DND-41 (cell line): ENCODE measurements at places on chromosomes 6 and 20.
A peak's percentile ranks its signal among the peaks of the same experiment; 100 is the strongest.

- DNase-seq: no peak
Measured at GRCh38 chr20:9311132-9311531, 203.3 kb upstream of the LAMP5 start.

- no peak for DNase-seq
Measured at GRCh38 chr20:6081236-6081635, 27.4 kb upstream of the LRRN4 start.

DNA sequence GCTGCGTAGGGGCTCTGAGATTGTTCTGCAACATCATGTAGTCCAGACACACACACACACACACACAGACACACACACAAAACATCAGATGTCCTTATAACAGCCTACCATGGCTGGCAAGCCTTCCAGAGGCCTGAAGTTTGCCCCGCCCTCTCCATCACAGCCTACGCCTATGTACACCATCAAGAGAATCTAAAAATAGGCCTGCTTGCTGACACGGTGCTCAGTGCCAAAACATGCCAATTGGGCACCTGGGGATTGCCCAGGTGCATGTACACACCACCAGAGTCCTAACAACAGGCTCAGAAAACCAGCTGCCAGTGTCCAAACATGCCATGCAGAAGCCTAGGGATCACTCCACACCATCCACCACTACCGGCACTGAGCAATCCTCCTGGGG is 391.7 kb upstream of the SPTLC3 start:
- no peak for DNase-seq

DNA sequence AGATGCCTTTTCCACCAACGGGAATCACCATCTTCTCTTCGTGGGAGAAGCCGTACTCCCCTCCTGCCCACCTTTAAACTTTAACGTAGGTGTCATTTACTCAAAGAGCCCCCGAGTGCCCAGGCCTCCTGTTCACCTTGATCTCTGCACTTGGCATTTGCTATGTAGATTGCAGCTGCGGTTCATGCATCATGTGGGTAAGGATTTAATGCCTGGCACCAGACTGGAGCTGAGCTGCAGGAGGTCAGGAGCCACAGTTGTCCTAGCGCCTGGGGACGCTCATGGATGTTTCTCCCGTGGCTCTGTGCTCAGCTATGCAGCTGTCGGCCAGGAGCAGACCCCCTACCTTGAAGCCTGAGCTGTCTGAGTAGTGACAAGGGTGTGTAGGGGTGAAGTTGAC is 133.7 kb downstream of the CDH4 start:
- DNase-seq: no peak

GRCh38 chr20:55253781-55254180 is 751.5 kb downstream of the CBLN4 start:
- DNase-seq: no peak

GRCh38 chr6:82331031-82331773 is 32.4 kb upstream of the TPBG start:
- DNase-seq: no peak

GRCh38 chr20:43840382-43841070 is 74.1 kb upstream of the TOX2 start:
- DNase-seq: peak; percentile 51

DNA sequence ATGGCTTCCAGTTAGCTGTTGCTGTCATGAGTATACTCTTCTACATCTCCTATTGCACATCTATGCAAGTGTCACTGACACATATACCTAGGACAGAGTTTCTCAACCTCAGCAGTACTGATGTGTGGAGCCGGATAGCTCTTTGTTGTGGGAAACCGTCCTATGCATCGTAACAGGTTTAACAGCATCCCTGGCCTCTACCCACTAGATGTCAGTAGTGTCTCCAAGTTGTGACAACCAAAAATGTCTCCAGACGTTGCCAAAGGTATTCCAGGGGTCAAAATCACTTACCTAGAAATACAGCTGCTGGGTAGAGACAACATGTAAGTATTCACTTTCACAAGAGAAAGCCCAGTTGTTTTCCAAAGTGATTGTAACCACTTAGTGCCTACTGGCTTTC is 637.6 kb downstream of the RNF144B start:
- DNase-seq: peak; percentile 5

DNA sequence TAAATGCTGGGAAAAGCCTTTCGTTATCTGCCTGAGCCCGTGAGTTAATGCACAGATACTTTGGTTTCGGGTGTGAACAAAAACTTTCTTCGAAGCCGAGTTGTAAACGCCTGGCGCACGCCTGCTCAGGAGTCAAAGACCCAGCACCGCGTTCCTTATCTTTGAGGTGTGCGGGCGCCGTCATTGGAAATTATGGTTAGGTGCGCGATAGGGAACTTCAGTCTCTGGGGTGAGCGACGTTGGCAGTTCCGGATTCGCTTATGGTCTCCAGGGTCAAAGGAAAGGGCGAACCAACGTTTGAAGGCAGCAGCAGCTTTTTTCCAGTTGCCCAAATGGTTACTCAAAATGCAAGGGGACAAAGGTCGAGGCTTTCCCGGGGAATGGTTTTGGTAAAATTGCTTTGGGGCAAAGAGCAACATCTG is 853 bp downstream of the SLC22A3 start:
- DNase-seq: no peak

DNA sequence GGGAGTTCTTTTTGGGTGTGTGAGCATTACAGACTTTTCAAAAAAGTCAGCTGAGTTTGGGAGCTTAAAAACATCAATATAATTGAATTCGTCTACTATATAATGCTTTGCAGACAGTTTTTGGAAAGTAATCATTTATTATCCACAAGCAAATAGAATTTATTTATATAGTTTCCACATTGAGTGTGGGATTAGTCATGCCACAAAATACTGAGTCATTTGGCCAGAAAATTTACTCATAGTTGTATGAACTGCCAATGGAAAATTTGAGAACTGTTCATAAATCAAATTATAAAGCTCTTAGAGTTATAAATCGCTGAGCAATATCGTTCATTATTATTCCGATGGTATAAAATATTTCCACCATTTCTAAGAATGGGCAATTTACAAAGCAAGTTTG is 5.0 kb downstream of the BEND6 start:
- DNase-seq: no peak

DNA sequence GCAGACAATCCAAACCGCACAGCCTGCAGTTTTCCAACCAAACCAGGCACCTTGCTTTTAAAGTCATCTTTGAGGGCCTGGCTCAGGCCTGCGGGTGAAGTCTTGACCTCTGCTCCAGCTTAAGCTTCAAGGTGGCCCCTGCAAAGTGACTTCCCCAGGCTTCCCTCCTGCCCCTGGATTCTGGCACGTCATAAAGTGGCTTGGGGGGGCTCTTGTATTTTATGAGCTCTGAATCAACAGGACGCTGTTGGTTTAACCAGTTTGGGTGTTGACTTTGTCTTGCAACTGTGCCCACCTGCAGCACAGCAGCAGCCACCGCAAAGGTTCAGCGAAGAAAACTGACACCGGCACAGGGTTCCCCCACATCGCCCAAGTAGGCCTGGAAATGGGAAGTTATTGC is 81.2 kb downstream of the NFATC2 start:
- DNase-seq: no peak

GRCh38 chr20:49969234-49969633 is 13.5 kb upstream of the SNAI1 start:
- no peak for DNase-seq

GRCh38 chr6:43919774-43920173 is 149.8 kb downstream of the VEGFA start:
- DNase-seq: no peak

DNA sequence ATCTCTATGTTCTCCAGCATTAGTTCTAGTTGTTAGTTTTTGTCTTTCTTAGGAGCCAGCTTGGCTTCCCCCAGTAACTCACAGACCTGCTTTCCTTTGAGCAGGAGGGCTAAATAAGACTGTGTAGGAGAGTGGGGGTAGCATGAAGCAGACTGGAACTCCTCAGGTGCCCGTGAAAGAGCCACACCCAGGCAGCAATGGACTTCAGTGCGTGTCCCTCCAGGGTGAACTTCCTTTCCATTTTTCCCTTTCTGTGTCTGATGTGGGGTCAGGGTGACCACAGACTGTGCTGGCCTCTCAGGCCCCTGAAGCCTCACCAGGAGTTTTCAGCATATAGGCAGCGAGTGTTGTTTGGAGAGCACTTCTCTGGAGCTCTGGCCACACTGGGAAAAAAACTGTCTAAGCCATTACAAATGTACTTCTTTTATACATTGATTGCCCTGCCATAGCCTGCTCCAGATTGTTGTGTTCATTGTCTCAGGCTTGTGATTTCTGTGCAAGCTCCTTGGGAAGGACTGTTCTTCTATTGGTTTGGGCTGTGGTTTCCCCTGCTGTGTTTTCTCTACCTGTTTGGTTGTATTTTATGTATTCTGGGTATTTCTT is 55.7 kb downstream of the SH3BGRL2 start:
- DNase-seq: no peak

DNA sequence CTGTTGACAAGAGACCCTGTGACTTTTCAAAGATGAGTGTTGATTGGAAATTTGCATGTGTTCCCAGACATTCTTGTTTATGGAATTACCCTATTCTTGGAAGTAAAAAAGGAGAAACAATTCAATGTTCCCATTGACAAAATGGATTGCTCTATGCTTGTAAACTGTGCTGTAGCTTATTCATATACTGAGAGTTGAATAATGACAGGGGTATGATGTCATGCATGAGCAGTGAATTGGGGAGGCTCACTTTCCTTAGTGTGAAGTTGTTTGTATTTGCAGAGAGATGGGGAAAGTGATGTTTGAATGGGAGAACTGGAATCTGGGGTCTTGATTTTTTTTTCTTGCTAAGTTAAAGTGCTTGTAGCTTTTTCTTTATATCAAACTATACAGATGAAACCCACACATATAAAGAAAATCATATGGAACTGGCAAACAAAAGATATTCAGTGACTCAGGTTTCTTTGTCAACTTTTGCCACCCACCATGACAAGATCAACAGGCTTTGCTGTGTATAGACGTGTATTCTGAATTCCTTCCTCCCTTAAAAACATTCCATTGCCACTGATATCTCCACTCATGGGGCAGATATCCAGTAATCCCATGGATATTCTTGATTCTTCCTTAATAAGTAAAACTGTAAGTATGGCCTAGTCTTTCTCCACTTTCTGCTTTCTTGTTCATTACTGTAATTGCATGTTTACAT is 97.8 kb upstream of the JAG1 start:
- no peak for DNase-seq

DNA sequence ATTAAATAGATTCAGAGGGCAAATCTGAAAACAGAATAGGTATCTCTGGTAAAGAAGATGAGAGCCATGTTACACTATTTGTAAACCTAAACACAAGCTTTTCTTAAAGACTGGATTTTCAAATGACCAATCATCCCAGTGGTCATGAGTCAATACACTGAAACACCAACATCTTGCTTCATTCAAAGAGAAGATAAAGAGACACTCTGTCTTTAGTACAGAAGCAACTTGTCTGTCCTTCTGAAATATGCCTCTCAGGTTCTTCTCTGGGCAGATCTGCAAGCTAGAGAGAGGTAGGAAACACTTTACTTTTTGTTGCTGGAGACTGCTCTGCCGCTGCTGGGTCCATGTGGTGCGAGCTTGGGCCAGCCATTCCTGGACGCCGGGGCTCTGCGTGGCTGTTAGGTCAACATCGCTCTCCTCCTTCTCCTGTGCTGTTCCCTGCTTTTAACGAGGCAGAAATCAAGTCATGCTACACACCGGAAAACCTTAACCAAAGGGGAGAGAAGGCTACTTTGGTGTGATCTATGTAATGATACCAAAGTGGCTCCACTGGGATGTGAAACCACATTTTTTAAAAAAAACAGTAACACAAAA is 368.2 kb downstream of the SYNE1 start:
- no peak for DNase-seq

DNA sequence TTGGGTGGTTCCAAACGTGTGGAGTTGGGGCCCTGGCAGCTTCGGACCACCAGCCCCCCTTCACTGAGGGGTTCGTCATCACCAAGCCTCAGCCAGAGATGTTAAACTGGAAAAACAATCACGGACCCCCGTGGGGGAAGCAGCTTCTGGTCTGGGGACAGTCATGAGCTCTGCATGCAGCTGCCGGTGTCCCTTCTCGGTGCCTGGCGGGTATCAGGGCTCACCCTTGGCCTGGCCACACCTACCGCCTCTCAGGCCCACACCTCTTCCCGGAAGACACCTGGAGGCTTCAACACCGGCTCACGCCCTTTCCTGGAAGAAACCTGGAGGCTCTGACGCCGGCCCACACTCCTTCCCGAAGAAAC is 77.8 kb upstream of the BHLHE23 start:
- DNase-seq: no peak

DNA sequence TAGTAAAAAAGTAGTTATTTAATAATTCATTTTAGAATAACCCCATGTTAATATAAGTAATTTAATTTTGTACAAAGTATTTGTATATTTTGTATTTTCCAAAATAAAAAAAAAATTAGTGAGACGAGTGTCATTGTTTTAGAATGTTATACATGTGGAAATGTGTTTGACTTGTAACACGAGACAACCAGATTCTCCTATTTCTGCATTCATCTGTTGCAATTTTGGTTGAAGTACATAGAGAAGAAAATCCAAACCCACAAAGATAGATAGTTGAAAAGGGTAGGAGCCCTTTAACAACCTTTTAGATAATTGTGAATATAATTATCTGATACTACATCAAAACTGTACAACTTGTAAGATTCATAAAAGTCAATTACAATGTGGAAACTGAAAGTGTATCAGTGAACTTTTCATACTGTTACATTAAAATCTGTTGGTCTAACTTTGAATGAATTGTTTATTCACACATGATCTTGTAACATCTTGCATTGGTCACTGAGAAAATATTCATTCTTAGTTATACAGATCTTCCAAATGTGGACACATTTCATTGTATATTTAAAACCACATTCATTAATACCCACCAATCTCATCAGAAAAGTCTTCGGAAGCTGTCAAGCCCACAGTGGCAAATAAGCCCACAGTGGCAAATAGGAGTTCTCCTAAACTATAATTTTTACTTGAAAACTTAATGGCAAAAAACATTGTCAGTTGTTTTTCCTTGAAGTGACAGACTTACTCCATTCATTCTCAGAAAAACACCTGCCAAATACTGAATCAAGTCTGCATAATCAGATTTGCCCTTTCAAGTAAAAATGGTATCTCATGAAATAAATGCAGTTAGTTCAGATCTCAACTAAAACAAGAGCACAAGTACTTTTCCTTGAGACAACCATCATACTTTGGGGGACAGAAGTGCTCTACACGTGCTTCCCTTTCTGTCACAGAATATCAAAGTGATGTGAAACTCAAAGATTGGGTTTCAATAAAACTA is 52.8 kb downstream of the FKBP5 start:
- DNase-seq: no peak

DNA sequence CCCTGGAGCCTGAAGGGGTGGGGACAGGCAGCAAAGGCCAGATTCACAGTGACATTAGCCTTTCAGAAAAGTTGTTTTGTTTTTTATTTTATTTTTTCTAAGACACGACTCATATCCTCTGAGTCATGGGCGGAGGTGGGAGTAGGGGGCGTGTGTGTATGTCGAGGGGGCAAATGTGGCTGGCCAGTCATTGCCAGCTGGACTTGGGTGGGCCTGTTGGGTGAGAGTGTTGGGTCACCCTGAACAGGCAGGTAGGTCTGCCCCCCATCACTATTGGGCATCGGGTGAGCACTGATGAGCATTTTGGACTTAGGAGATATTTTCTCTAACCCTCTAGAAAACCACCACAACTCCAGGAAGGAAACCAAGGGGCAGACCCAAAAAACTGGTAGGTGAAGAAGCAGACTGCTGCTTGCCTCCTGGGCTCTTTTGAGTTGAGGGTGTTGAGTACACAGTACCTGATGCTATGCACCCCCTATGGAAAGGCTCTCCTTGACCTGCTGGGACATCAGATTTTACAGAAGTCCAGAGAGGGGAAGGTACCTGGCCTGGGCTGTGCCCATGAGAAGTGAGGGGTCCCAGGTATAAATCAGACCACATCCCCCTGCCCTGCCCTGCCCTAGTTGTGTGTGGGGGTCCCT is 5.6 kb downstream of the SMIM29 start:
- DNase-seq: no peak
